Mammary epithelial cell (primary cell): ENCODE measurements at places on chromosomes 3 and 15. TPM values are rescaled to one million over a fixed set of nuclear protein-coding genes. Genes with fewer than 3 reads are reported as not detected.

- no peak for DNase-seq
Observed at GRCh38 chr3:60839246-60839645, 412.0 kb downstream of the FHIT start.

DNA sequence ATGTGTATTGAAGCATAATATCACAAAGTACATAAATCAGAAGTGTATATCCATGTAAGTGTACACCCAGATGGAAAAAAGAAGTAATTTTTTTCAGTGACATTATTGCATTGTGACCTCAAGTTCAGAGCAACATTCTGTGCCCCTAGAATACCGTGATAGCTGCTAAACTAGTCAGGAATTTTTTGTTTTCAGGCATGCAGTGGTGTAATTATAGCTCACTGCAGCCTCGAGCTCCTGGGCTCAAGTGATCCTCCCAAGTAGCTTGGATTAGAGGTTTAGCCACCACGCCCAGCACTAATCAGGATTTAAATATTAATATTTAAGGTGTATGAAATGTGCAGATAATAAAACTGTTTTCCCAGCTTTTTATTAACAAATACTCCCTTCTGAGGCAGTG, 25.5 kb downstream of the SEC62 start:
- no peak for DNase-seq

DNA sequence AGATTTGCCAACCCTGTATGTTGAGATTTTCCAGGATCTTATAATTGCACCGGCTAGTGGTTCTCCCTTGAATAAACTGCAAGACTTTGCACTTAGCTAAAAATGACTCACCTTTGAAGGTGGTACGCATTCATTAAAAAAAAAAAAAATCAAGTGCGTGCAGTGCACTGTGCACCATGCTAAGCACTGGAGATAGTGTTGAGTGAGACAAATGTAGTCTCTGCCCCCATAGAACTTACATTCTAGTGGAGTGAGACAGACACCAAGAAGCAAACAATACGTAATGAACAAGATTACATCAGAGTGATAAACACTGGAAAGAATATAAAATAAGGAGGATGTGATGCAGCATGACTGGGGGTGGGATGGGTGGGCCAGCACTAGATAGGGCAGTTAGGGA, 69.4 kb downstream of the ITPR1 start:
- DNase-seq: no peak

GRCh38 chr3:63561879-63562278, 90.6 kb upstream of the SNTN start:
- DNase-seq: no peak

DNA sequence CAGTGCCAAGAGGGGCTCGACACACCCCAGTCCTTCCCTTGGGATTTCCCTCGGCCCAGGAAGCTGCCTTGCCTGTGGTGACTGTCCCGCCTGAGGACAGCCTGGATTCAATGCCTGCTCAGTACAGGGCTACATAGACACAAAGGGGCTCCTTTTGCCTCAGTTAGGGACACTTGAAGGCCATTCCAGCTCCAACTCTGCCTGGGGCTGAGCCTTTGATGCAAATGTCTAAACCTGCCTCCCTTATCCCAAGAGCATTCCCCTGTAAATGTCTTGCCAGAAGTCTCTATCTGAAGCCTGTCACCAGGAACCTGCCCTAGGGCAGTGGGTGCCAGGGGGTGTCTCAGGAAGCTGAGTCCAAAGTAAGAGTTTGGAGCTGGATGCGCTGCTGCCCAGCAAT, 19.3 kb upstream of the LYSMD4 start:
- DNase-seq: no peak

C3orf22 gene
- not detected for total RNA-seq

GOLGA8S gene
- total RNA-seq: not detected

GOLGA8G gene
- not detected in 2 replicates for total RNA-seq
